ENCODE measurements at places on chromosomes 6 and 20. TPM values are rescaled to one million over a fixed set of nuclear protein-coding genes. Genes with fewer than 3 reads are reported as not detected.

- H3K4me1 ChIP-seq = no peaks in the 10 kb centered on the region
- H3K36me3 ChIP-seq = no peaks in the 10 kb centered on the region
- H3K4me3 ChIP-seq = no peak overlapping the region
- DNase-seq = no peak
- no peaks in the 10 kb centered on the region for H3K27me3 ChIP-seq
Measured at GRCh38 chr20:46485431-46485830, 27.9 kb downstream of the ZNF334 start.

DNA sequence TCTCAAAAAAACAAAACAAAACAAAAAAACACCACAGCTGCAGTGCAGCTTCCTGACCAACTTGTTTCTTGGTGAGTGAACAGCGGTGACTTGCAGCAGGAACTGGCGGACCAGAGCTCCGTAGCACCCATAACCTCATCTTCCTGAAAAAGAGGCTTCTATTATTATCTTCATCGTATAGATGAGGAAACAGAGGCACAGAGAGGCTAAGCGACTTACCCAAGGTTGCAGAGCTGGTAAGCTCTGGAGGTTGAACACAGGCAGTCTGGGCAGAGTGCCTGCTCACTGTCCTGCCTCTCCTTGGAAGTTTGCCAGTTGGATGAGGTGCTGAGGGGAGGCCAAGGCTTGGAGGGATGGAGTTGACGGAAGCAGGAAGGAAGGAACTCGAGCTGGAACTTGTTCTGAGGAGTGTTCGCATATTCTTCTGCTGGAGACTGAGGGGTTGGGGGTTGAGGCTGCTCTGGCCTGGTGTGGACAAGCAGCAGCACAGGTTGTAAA is 47.9 kb upstream of the CCDC167 start:
- DNase-seq = no peak
- H3K27ac ChIP-seq = no peak overlapping the region
- no peaks in the 10 kb centered on the region for H3K36me3 ChIP-seq
- peaks cover 8% of the 10 kb centered on the region for H3K4me1 ChIP-seq
- H3K27me3 ChIP-seq = no peaks in the 10 kb centered on the region

GRCh38 chr6:132390017-132390416 is 11.3 kb downstream of the MOXD1 start:
- DNase-seq = no peak
- no peaks in the 10 kb centered on the region for H3K36me3 ChIP-seq
- no peak overlapping the region for H3K4me3 ChIP-seq
- H3K27me3 ChIP-seq = no peaks in the 10 kb centered on the region
- H3K27ac ChIP-seq = no peak overlapping the region
- H3K4me1 ChIP-seq = no peaks in the 10 kb centered on the region

GRCh38 chr6:169224185-169224695 is 29.4 kb downstream of the THBS2 start:
- no peaks in the 10 kb centered on the region for H3K27me3 ChIP-seq
- peaks cover 84% of the 10 kb centered on the region for H3K36me3 ChIP-seq
- DNase-seq = no peak
- no peak overlapping the region for H3K4me3 ChIP-seq
- H3K27ac ChIP-seq = peak overlapping the region; percentile 66
- H3K4me1 ChIP-seq = no peaks in the 10 kb centered on the region

- H3K4me3 ChIP-seq = no peak overlapping the region
- DNase-seq = no peak
Measured at GRCh38 chr20:51540580-51540979, 1.9 kb downstream of the NFATC2 start.

DNA sequence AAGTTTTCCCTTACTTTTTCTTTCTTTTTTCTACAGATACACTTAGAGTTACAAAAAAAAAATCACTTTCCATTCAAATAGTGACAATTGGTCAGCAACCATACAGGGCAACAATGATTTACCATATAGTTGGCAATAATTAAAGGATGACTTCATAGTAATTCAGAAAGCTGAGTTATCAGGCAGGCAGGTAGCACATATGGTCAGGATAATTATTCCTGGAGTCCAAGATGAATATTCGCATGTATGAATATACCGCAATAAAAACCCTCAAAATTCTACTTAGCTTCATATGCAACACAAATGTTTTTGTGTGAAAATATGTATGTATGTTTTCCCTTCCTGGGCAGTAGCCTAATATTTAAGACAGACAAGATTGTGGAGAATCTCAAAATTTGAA is 34.5 kb downstream of the COL19A1 start:
- H3K27ac ChIP-seq = no peak overlapping the region
- DNase-seq = no peak
- no peaks in the 10 kb centered on the region for H3K36me3 ChIP-seq
- H3K27me3 ChIP-seq = no peaks in the 10 kb centered on the region
- no peaks in the 10 kb centered on the region for H3K4me1 ChIP-seq
- no peak overlapping the region for H3K4me3 ChIP-seq

DNA sequence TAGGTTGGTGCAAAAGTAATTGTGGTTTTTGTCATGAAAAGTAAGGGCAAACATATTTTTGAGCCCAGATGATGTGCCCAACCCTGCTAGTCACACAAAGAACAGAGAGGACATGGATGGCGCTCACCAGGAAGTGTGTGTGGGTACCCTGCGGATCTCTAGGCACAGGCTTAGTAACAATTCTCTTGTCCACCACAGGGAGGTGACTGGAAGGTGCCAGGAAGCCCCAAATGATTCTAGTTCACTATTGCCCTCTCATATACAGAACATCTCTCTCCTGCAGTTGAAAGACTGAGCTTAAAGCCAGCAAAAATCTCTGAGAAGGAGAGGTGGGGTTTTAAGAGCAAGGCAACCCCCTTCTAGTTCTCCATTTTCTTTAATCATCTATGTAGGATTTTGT is 272.1 kb upstream of the TAB2 start:
- no peak for DNase-seq
- no peaks in the 10 kb centered on the region for H3K27me3 ChIP-seq
- H3K36me3 ChIP-seq = no peaks in the 10 kb centered on the region
- H3K4me1 ChIP-seq = peaks cover 4% of the 10 kb centered on the region

DNA sequence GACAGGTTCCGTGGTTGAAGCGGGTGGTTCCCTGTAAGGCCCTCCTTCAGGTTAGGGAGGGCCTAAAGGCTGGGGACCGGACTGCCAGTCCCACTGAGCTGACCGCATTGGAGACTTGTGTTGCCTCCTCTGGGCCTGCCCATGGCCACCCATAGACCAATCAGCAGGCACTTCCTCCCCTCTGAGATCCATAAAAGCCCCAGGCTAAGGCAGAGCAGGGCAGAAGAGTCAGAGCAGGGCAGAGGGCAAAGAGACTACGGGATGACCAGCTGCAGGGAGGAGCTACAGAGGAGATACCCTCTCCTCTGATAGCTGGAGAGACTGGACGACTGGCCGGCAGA is 537.4 kb downstream of the TENT5A start:
- H3K36me3 ChIP-seq = no peaks in the 10 kb centered on the region
- H3K4me1 ChIP-seq = no peaks in the 10 kb centered on the region
- no peak overlapping the region for H3K4me3 ChIP-seq
- DNase-seq = no peak

- H3K27ac ChIP-seq = no peak overlapping the region
- H3K4me3 ChIP-seq = no peak overlapping the region
- H3K27me3 ChIP-seq = no peaks in the 10 kb centered on the region
- no peak for DNase-seq
- H3K4me1 ChIP-seq = no peaks in the 10 kb centered on the region
Measured at GRCh38 chr6:95530176-95530819, 47.0 kb upstream of the MANEA start.

- H3K36me3 ChIP-seq = no peaks in the 10 kb centered on the region
- no peaks in the 10 kb centered on the region for H3K4me1 ChIP-seq
- H3K4me3 ChIP-seq = no peak overlapping the region
- H3K27me3 ChIP-seq = no peaks in the 10 kb centered on the region
Measured at GRCh38 chr6:23420659-23421350, 705.2 kb upstream of the NRSN1 start.

DNA sequence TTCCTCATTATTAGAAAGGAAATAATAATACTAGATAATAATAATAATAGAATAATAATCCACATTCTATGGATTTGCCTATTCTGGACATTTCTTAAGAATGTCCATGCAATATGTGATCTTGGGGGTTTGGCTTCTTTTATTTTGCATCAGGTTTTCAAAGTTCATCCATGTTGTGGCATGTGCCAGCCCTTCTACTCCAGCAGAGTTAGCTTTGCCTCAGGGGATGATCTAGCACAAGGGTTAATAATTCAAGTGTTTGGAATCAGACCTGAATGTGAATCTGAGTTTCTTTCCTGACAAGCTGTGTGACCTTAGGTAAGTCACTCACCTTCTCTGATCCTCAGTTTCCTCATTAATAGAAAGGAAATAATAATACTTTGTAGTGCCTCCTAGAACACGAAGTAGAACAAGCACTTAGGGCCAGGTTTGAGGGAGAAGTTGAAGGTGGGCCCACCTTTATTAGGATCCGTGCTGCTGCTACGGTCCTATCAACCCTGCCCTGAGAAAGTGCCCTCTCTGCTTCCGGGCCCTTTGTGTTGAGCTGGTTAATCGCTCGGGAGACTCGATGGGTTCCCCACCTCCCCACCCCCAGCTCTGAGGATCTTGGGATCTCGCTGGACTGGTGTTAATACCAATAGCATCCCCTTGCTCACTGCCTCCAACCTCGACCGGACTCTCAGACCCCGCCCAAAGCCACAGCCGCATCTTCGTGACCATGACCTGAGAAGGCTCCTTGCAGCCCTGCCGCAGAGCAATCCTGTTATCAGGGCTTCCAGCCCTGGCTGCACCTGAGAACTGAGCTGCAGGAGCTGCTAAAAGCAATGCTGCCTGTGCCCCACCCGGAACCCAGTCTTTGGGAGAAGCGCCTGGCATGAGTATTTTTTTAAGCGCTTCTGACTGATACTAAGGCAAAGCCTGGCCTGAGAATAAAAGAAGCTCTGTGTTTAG is 26.9 kb downstream of the RBM38 start:
- DNase-seq = no peak
- no peak overlapping the region for H3K4me3 ChIP-seq
- H3K4me1 ChIP-seq = peaks cover 3% of the 10 kb centered on the region
- no peaks in the 10 kb centered on the region for H3K27me3 ChIP-seq
- no peaks in the 10 kb centered on the region for H3K36me3 ChIP-seq

- no peak overlapping the region for H3K27ac ChIP-seq
- no peaks in the 10 kb centered on the region for H3K36me3 ChIP-seq
- DNase-seq = no peak
- H3K4me1 ChIP-seq = no peaks in the 10 kb centered on the region
- no peak overlapping the region for H3K4me3 ChIP-seq
- H3K27me3 ChIP-seq = no peaks in the 10 kb centered on the region
Measured at GRCh38 chr6:87027021-87027420, 67.9 kb downstream of the CGA start.

- no peaks in the 10 kb centered on the region for H3K36me3 ChIP-seq
- H3K4me1 ChIP-seq = no peaks in the 10 kb centered on the region
- no peak for DNase-seq
- no peak overlapping the region for H3K27ac ChIP-seq
- H3K27me3 ChIP-seq = no peaks in the 10 kb centered on the region
Measured at GRCh38 chr20:31580706-31581105, 24.4 kb upstream of the ID1 start.

DNA sequence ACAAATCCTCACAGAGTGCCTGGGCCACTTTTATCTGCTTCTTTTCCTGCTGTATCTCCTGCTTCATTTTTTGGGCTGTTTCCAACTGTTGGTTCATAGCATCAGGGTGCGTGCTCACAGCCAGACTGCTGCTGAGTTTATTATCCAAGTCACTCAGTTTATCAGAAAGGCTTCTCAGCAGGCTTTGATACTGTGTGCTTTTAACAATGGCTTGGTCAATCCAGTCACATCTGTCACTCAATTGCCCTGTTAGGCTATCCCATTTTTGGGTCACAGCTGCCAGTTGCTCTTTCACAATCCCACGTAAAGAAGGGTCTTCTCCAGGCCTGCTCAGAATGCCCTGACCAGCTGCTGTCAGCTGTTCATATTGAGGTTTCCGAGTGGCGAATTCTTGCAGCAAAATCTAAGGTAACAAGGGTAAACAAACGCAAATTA is 87.2 kb downstream of the DST start:
- peak overlapping the region; percentile 37 for H3K27ac ChIP-seq
- DNase-seq = no peak
- H3K36me3 ChIP-seq = peaks cover under 1% of the 10 kb centered on the region
- no peaks in the 10 kb centered on the region for H3K27me3 ChIP-seq
- no peak overlapping the region for H3K4me3 ChIP-seq

- no peaks in the 10 kb centered on the region for H3K4me1 ChIP-seq
- no peak overlapping the region for H3K4me3 ChIP-seq
- H3K27ac ChIP-seq = no peak overlapping the region
- H3K27me3 ChIP-seq = no peaks in the 10 kb centered on the region
Measured at GRCh38 chr6:62283796-62284411, 2.1 kb downstream of the KHDRBS2 start.

GRCh38 chr6:132818404-132819359 is 4.3 kb downstream of the RPS12 start:
- H3K27me3 ChIP-seq = no peaks in the 10 kb centered on the region
- no peak for DNase-seq
- peaks cover 10% of the 10 kb centered on the region for H3K4me1 ChIP-seq

DNA sequence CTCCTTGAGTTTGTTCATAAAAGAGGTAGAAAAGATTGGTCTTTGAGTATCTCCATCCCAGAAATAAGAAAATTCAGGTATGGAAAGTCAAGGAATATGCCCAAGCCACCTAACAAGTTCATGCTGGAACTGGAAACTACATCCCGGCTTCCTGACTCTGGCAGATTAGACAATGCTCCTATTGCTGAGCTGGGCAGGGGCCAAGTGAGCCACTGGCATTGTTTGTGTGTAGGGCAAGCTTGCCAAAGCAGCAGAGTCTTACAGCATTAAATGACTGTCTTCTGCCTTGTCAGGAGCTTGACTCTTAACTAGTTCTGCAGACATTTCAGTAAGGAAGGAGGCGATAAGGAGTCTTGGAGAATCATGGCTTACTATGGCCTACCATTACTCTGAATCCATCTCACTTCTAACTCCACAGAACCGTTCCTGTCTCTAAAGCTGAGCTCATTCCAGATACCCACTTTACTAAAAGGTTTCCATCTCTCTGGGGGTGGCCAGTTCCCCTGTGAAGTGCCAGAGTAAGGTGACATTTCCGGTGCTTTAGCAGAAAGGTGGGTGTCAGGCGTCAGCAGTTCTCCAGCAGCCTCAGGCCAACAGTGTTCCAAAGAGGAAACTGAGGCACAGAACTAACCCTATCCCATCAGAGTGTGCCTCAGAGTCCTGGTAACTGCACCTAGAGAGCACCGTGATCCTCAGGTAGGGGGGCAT is 30.1 kb downstream of the PRDM1 start:
- no peaks in the 10 kb centered on the region for H3K4me1 ChIP-seq
- H3K27ac ChIP-seq = no peak overlapping the region
- no peaks in the 10 kb centered on the region for H3K27me3 ChIP-seq
- DNase-seq = no peak
- H3K36me3 ChIP-seq = no peaks in the 10 kb centered on the region
- H3K4me3 ChIP-seq = no peak overlapping the region

Gene GLP1R
- total RNA-seq = not detected

Gene HLA-DMB
- 26.8 TPM for total RNA-seq

Gene SCRT2
- total RNA-seq = not detected

Gene DEFB126
- not detected for total RNA-seq

Gene FAM83B
- not detected for total RNA-seq

Gene SSTR4
- total RNA-seq = not detected

Gene NRSN1
- not detected for total RNA-seq

Gene MCCD1
- total RNA-seq = not detected

Gene SRXN1
- total RNA-seq = 28.8 TPM

Gene CEP43
- 10.7 TPM for total RNA-seq

Gene PRRT1
- 1.4 TPM for total RNA-seq

Data from ascending aorta (tissue), 2 donors.